ENCODE measurements at places on chromosomes 7 and 10.
A peak's percentile ranks its signal among the peaks of the same experiment; 100 is the strongest.

DNA sequence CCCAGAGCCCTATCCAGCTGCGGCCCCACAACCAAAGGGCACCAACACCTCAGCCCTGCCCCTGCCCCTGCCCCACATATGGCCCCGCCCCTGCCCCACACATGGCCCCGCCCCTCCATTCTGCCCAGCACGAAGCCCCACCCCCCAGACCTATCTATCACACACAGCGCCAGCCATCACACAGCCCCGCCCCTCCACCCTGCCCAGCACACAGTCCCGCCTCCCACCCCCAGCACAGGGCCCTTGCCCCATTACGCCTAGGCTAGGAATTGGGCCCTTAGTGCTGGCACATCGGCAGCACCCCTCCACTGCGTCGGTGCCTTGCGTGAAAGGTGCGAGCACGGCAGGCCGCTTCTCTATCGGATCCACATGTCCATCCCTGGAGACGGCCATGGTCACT, 126.8 kb downstream of the MAD1L1 start:
- DNase-seq, result peak; percentile 51

GRCh38 chr7:29587195-29587808, 23.7 kb downstream of the PRR15 start:
- no peak for DNase-seq

DNA sequence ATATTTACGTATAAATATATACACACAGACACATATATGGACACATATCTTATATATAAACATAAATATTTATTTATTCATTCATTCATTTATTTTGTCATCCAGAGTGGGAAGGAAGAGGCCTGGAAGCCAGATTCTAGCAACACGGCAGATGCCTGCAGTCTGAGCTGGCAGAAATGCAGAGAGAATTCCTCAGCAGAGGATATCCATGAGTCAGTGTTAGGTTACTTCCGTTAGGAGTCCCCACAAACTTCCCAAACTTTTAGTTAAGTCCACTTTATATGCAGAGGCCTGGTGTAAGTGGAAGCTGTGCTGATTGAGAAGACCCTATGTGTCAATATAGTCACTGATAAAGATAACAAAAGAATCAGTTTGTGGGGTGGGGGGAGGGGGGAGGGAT, 89.6 kb downstream of the PPP1R17 start:
- DNase-seq, result no peak

DNA sequence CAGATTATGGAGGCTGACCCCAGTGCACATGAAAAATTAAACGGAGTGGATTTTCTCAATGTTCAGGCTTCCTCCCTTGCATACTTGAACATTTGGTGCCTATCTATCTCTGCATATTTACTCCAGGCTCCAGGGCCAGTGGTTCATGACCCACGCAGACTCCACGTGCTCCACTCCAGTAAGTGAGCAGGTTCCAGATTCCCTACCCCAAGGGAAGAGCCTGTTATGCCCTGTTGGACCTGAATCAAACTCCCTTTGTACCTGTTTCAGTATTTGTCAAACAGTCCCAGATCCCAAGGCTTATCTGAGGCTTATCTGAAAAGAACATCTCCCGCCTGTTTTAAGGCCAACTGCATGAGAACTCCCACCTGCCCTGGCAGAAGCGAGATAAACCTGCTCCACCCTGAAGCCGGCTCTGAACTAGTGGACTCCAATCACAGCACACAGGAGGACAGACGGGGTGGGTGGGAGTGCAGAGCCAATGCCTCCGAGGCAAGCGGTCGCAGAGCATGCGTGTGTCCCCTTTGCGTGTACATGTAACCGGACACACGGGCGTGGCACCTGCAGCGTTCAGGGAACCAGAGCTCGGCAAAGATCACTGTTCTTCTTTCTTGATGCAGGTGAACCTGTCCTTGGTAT, 2.3 kb upstream of the FUOM start:
- no peak for DNase-seq

- no peak for DNase-seq
These were observed 891.1 kb upstream of the GHITM start for GRCh38 chr10:83248106-83248631.

DNA sequence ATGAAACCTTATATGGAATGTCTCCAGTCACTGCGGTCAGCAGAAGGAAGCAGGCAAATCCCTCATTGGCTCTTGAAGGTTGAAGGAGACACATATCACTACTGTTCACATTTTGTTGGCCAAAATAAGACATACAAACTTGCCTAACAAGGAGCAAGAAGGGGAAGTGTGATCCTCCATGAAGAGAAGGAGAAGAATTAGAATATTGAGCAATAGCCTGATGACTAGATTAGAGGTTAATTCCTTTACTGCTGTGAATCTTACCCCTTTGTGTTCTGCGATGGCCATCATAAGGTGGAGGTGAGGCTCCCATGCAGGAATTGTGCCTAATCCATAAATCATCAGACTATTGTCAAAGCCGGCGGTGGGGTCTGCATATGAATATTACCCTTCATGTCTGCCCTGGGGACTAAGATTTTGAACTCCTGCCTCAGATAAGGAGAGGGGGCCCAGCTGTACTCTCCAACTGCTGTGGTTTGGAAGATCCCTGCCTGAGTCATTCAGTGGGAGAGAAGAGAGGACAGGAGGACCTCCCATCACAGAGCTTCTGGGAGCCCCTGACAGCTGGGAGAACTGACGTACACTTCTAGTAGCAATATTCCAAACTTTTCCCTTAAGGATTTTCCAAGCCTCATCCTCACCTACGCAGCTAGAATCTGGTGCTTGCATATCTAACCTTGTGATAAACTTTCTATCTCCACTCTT, 398.5 kb downstream of the REEP3 start:
- DNase-seq, result no peak

GRCh38 chr10:48364659-48365405, 58.4 kb downstream of the MAPK8 start:
- DNase-seq, result peak; percentile 81

DNA sequence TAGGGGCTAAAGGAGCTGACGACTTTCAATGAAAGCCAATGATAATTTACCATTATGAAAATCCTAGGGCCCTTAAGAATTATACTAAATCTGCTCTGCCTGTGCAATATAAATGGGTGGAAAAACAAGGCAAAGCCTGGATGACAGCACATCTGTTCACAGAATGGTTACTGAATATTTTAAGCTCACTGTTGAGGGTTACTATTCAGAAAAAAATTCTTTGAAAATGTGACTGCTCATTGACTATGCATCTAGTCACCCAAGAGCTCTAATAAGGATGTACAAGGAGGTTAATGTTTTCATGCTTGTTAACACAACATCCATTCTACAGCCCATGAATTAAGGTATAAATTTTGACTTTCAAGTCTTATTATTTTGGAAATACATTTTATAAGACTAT, 8.9 kb downstream of the DKK1 start:
- DNase-seq, result no peak

GRCh38 chr10:16646181-16647059, 124.7 kb upstream of the C1QL3 start:
- DNase-seq, result no peak

DNA sequence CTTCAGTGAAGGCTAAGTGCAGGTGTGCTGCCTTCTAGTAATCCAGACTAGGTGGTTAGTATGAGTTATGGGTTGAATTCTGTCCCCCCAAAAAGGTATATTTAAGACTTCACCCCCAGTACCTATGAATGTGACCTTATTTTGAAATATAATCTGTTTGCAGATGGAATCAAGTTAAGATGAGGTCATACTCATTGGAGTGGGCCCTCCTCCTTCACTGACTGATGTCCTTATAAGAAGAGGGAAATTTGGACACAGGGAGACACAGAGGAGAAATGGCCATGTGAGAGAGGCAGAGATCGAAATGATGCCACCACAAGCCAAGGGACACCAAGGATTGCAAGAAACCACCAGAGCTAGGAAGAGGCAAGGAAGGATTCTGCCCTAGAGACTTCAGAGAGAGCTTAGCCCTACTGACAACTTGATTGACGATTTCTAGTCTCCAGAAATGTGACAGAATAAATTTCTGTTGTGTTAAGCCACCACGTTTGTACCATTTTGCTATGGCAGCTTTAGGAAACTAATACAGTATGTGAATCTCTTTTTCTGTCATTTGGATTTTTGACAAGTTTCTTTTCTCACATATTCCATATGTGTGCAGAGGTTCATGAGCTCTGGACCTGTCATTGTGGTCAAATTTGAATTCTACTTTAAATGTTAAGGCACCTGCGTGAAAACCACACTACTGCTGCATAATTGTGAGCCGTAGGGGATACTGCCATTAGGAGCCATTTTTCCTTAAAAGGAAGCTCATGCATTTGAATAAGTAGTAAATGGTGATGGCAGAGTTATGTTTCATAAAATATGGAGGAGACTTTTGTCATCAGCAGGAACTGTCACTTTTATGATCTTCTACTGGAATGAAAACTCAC, 2.6 kb upstream of the RPA3 start:
- peak; percentile 72 for DNase-seq

GRCh38 chr7:152435384-152436110, at the start of gene KMT2C:
KMT2C (minus strand) TSS chr7:152436003; CDS start chr7:152435786, 217 bp downstream.
- peak; percentile 95 for DNase-seq

DNA sequence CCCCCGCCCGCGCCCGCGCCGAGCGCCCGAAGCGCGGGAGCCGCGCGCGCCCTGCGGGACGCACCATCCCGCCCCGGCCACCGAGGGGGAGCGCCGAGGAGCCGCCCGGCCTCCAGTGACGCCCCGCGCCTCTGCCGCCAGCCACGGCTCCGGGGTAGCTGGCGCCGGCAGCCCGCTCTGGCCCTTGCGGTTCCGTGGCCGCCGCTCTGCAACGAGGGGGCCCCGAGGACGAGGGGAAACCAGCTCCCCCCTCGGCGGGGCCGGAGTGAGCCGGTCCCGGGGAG, at the start of gene PAXIP1:
Gene PAXIP1 (minus strand): TSS at position 33 of the 284 bp plus-strand sequence. CDS start 195 bp downstream, outside the sequence.
- peak; percentile 92 for DNase-seq

- peak; percentile 12 for DNase-seq
These were observed 164.8 kb upstream of the CDC14C start for GRCh38 chr7:48759431-48760080.

GRCh38 chr10:72665925-72666324, 26.0 kb upstream of the MCU start:
- DNase-seq, result no peak

- DNase-seq, result peak; percentile 84
These were observed 101.2 kb downstream of the NRP1 start for GRCh38 chr10:33233221-33233620.

DNA sequence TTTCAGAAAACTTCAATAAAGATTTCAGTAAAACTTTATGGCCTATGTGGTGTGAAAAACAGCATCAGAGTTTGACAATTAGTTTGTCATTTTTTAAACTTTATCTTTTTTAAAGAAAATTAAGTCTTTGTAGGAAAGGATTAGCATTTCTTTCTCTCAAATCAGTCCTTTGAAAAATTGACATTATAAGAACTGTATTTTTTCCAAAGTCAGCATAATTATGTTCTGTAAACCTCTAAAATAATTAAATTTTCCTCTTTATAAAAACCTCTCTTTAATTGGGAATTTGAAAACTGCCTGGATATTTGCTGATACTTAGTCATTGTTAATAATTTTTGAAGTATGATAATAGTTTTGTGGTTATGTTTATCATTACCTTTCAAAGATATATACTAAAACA, 226.7 kb upstream of the KAT6B start:
- no peak for DNase-seq

DNA sequence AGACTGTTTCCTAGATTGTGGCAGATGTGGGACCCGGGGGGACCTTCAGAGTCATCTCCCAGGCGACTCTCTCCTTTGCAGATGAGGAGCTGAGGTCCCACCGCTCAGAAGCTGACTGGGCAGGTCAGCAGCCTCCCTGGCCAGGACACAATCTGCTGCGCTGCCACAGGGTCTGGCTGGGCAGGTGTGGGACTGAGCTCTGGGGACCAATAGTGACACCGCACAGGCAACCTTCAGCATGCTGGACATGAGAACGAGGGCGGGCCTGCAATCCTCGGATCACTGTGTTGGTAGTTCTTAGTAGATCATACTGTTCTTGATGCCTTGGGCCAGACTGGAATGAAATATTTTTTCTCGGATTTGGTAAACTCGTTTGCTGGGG, 20.5 kb upstream of the CRYGN start:
- no peak for DNase-seq

DNA sequence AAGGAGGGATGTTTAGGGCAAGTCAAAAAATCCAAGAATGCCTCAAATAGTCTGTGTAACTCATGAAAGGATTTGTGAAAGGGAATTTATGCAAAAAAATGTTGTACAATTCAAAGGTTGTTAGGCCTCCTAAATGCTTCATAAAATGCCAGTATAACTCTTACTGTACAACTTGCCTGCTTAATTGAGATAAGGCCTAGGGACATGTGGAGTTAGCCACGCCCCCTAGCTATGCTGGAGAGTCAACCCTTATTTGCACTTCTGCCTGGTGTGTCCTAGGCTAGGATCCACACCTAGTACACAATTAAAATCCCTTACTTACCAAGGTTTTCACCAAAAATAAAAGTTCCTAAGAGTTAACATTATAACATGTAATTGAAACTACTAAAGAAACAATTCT, 77.2 kb downstream of the ZNF680 start:
- DNase-seq, result no peak

DNA sequence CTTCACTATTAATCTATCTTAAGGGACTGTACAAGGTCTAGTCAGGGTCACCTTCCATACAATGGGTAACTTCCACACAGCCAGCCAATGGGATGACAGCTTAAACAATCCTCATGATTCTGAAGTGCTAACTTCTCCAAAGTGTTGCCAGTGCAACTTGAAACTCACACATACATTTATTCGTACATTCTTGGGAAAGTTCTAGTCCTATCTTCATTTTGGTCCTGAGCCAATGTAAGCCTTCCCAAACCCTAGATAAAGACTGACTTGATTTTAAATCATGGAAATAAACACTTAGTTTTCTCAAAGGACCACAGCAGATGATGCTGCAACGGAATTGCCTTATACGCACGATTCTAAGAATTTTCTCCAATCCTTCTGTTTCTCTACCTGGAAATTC, 117.5 kb upstream of the COL1A2 start:
- no peak for DNase-seq

- DNase-seq, result no peak
These were observed 15.9 kb downstream of the RP9 start for GRCh38 chr7:33093266-33093665.

GRCh38 chr7:24668927-24669635, 88.2 kb downstream of the GSDME start:
- no peak for DNase-seq

DNA sequence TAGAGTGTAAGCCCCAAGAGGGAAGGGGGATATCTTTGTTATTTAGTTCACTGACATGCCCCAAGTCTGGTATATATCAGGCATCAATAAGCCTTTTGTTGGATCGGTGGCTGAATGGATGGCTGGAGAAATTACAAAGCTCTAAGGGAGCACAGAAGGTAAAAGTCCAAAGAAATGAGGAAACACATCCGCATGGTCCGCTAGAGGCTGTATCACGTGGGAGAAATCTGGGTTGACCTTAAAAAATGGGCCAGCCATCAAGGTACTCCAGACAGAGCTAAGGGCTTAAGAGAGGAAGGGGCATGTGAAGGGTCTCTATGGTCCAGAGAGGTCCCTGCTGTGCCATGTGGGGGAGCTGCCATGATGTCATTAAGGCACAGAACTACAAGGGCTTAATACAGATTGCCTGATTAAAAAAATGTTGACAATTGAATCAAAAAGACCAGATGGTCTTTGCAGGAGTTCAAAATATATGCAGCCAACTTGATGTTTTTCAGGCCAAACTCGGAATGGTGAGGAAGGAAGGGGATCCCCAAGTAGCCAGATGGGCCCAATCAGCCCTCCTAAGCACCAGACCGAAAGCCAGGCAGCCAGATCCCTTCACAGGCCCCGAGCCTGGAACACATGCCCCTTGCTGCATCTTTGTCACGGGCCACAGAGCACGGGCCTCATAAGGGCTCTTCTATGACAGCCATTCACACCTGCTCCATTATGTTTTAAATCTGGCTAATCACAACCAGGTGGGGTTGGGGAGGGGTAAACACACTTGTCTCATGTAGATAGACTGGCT, 31.9 kb downstream of the SCRN1 start:
- DNase-seq, result peak; percentile 71
